ENCODE measurements at places on chromosomes 2 and 18.

GRCh38 chr2:85078536-85078935 lies 54.7 kb upstream of the TCF7L1 start:
- DNase-seq, result no peak

- DNase-seq, result no peak
Measured at GRCh38 chr2:156563994-156564753, 128.0 kb downstream of the GPD2 start.

DNA sequence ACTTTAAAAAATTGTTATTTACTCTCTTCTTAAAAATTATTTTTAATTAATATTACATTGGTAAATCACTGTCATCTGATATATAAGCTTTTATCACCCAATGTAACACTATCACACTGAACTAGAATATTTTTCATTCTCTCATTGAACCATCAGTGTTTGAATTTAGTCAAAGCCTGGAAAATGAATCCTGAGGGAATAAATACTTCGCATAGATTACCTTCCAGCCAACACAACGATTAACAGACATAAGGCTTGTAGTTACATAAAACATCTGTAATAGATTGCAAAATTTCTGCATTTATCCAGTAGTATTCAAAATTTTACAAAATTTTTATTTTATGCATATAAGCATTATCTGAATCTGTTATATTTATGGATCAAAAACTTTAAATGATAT lies 314.9 kb downstream of the ERBB4 start:
- no peak for DNase-seq

GRCh38 chr2:236558036-236558435 lies 11.6 kb upstream of the ACKR3 start:
- no peak for DNase-seq

DNA sequence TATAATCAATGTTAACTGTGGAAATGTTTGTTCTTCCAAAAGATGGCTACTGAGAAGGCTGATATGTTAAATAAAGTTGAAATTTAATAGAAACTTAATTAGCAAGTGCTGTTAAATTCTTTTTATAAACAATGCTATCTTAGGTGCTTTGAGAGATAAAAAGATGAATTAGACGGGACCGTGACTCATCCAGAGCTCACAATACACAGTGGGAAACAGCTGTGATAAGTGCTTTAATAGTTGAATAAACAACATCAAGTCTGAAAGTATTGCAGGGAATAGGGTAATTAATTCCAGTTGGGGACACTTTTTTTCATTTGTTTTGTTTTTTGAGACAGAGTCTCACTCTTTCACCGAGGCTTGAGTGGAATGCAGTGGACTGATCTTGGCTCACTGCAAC lies 85.5 kb upstream of the DTNA start:
- DNase-seq, result no peak

- DNase-seq, result no peak
Measured at GRCh38 chr2:172877826-172878225, 142.2 kb downstream of the RAPGEF4 start.

- DNase-seq, result no peak
Measured at GRCh38 chr2:58620093-58620492, 379.0 kb upstream of the FANCL start.

DNA sequence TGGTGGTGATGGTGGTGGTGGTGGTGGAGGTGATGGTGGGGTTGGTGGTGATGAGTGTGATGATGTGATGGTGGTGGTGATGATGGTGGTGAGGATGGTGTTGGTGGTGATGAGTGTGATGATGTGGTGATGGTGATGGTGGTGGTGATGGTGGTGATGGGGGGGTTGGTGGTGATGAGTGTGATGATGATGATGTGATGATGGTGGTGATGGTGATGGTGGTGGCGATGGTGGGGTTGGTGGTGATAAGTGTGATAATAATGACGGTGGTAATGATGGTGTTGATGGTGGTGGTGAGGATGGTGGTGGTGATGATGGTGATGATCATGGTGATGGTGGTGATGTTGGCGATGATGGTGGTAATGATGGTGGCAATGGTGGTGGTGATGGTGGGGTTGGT lies 67.7 kb downstream of the RRM2 start:
- DNase-seq, result no peak

DNA sequence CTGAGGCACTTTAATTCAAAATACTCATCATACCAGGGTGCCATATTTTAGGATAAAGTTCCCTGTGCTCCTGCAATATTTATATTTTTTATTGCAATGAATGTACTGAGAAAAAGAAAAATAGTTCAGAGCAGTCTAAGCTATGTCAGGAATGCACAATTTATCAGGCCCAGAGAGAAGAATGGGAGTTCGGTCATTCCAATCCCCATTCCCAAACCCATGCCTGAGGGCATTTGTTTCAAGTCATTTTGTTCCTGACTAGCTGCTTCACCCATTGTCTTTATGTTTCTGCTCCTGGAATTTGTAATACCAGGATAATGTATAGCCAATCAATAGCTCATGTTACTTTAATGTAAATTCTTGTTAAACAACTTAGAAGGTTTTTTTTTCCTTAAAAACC lies 24.4 kb upstream of the FTCDNL1 start:
- no peak for DNase-seq

- no peak for DNase-seq
Measured at GRCh38 chr2:161090411-161090810, 69.8 kb upstream of the TANK start.

- no peak for DNase-seq
Measured at GRCh38 chr2:202018950-202019349, 14.7 kb upstream of the FZD7 start.

- no peak for DNase-seq
Measured at GRCh38 chr2:65504814-65505697, 72.7 kb upstream of the SPRED2 start.

- DNase-seq, result no peak
Measured at GRCh38 chr2:58614219-58614618, 373.1 kb upstream of the FANCL start.
